Right ventricle myocardium superior (tissue), 1 donor: ENCODE measurements at places on chromosomes 12 and 14. TPM values are rescaled to one million over a fixed set of nuclear protein-coding genes. Genes with fewer than 3 reads are reported as not detected.

DNA sequence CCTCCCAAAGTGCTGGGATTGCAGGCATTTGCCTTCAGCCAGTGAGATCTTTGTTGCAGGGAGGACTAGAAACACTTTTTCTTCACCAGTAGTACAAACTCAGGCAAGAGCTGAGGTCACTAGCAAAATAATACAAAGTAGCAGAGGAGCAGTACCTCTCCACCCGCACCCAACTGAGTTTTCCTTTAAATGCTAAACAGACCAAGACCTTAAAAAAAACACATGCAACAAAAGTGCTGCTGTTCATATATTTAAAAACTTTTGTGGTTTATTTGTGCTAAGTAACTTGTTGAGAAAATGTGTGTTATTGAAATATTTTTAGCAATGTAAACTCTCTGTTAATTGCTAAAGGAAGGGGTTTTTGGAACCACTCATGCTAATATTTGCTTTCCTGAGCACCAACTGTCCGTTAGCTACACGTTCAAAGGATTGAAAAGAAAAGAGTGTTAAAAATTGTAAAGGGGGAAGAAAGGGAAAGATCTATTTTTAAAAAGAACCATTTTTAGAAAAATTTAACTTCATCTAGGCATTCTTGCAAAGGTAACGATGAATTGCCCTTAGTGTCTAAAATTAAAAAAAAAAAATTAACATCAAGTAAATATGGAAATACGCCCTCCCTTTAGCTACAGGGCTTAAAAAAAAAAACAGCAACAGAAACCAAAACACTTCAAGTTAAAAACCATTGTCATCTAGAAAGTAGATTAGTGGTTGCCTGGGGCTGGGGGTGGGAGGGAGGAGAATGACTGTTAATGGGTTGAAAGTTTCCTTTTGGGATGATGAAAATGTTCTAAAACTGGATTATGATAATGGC, 114.0 kb upstream of the KRAS start:
- no peak for DNase-seq

Gene CNTN1
- total RNA-seq = 0.46 TPM

Gene TSPAN8
- total RNA-seq = not detected

GRCh38 chr12:106205208-106206069, 42.4 kb downstream of the CKAP4 start:
- DNase-seq = peak; percentile 81

DNA sequence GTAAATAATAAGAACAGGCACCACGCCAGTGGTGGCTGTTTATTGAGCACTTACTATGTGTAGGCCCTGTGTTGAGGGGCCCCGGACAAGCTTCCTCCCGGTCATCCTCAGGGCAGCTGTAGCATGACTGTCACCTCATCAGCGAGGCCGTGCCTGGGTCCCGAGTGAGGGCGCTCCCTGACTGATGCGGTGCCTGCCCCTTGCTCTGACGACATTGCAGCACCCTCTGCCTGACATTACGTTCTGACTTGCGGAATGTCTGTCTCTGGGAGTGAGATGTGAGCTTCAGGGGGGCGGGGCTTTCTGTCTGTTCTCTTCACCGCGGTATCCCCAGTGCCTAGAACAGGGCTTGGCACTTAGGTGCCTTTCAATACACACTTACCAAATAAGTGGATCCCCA, 167.6 kb downstream of the RBM19 start:
- no peak for DNase-seq

- no peak for DNase-seq
Measured at GRCh38 chr14:55519473-55520080, 60.4 kb upstream of the KTN1 start.

DNA sequence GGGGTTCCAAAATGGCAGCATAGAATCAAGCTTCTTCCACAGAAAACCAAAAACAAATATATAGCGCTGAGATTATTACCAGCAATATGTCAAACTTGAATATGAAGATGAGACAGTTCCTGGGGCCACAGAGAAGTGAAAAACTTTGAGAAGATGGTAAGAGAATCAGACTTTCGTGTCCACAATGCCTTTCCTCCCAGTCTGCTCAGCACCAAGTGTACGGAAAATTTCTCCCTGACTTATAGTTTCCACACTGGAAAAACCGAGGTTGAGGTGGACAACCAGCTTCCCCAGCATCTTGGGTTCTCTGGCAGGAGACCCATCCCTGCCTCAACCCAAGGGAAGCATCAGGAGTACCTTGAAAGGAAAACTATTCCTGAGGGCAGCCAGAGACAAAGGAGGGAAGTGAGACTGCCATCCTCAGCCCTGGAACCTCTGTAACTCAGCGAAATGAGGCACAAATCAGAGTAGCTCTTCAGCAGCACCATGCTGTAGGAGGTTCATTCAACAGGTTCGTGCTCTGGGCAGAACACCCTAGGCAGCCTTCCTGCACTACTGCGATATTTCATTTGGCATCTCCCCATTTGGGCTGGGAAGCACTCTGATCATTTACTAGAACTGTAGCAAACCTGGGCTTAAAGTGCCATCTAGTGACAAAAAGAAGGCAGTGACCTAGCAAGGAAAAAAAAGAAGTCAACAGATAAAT, 52.4 kb upstream of the CAPRIN2 start:
- DNase-seq = no peak

- no peak for DNase-seq
Measured at GRCh38 chr12:25156061-25156460, 38.9 kb downstream of the DNAI7 start.

- DNase-seq = no peak
Measured at GRCh38 chr12:112841906-112842305, 50.4 kb downstream of the RPH3A start.

DNA sequence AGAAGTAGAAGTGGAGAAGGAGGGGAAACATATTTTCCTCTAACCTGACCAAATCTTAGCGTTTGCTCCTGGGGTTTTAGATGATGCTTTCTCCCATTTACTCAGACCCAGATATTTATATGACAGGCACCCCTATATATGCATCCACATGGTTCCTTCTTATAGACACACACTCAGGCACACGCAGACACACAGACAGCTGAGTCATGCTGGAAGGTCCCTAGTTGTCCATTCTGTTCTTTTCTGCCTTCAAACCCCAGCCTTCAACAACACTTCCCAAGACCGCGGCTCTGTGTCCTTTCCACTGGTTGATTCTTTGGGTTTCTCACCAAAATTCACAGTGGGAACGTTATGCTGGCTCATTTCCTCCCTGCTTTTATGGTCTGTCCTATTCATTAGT, 52.1 kb downstream of the HSPB8 start:
- no peak for DNase-seq

- no peak for DNase-seq
Measured at GRCh38 chr12:103114296-103115055, 157.0 kb downstream of the ASCL1 start.

Gene BDKRB1
- not detected for total RNA-seq

- DNase-seq = no peak
Measured at GRCh38 chr12:114547636-114548035, 136.3 kb downstream of the TBX3 start.

Gene INSM2
- total RNA-seq = not detected

DNA sequence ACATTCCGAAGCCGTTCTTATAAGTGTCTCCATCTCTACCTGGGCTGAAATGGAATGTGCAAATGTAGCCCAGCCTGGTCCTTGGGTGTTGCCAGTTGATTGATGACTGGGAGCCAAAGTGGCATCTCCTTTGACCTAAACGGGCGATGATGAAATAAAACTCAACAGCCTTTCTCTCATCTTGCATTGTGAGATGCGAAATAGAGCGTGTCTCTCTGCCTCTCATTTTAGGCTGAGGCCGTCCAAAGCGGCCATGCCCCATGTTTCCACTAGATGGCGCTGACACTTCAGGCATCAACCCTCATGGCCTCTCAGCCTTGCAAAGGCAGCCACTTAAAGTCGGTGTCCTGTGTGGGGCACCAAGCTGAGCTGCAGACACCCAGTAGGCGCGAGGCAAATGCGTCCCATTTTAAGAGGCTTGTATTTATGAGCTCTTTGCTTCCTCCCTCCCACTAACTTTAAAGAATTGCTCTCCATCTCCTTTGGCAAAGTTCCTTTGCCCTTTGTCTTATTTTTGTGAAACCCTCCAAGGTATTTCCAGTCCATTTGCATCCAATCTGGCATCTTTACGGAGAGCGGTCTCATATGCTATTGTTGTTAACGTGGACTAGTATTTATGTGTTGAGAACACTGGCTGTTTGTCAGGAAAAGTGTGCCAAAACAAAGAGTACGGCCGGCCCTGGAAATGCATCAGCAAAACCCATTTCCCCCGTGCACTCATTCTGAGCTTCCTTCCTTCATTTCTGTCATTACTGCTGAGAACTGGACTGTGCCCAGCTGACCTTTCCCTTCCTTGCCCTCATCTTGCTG, 25.0 kb downstream of the GPRC5A start:
- DNase-seq = peak; percentile 91

DNA sequence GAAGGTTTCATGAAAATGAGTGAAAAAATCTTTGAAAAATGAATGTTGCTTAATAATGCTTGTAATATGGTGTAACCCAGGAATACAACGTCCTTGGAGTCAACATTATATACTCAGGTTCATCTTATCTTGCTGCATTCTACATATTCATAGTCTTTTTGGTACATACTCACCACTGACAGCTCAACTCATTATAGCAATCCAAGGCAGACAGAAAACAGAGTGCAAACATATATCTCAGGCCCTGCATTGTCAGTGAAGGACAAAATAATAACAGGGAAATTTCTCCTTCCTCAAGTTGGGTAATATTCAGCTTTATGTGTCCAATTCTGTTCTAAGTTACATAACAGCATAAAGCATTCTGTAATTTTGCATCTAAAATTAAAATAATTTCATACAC, 1353.0 kb upstream of the SEL1L start:
- no peak for DNase-seq

DNA sequence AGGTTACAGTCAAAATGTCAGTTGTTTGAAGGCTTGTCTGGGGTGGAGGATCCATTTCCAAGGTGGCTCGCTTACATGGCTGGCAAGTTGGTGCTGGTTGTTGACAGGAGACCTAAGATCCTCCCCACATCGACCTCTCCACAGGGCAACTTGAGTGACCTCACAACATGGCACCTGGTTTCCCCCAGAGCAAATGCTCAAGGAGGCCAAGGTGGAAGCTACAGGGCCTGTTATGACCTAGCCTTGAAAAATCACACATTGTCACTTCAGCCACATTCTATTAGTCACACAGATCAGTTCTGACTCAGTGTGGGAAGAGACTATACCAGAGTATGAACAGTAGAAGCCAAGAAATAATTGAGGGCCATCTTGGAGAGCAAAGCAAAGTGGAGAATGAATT, 11.3 kb upstream of the GNG2 start:
- DNase-seq = no peak

- no peak for DNase-seq
Measured at GRCh38 chr12:11660624-11661023, 11.2 kb downstream of the ETV6 start.

- no peak for DNase-seq
Measured at GRCh38 chr14:34604995-34605394, 25.0 kb downstream of the SNX6 start.

DNA sequence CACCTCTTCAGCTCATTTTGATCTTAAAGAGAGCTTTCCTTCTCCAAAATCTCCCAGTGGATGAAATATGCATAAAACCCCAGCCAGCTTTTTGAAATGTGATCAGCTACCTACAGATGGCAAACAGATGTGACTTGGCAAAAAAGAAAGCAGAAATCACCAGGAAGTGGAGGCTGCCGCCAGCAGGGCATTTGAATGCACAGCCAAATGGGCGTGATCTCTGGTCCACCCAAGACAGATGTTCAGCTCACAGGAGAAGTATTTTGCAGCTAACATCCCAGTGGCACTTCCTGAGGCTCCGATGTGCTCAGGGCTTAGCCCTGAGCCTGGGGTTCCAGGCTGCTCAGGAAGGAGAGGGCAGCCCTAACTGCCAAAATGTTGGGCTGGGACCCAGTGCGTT, 78.3 kb downstream of the LGMN start:
- DNase-seq = no peak

Gene KITLG
- 10.1 TPM for total RNA-seq

DNA sequence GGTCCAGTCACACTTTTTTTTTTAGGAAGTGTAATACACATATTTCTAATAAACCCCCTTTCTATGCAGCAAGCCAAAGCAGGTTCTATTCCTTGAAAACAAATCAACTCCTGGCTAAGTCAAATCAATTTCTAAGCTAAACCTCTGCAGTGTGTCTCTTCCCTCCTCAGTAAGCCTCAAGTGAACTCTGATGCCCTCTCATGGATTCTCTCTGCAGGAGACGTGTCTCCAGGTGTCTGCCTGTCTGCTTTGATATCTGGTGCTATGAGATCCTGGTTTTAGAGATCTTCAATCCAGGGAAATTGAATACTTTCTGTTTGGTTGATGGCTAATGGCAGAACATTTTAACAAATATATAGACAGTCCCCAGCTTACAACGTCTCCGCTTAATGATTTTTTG, 791.7 kb downstream of the AACS start:
- DNase-seq = no peak
